ENCODE measurements at places on chromosomes 13 and 19.
A peak's percentile ranks its signal among the peaks of the same experiment; 100 is the strongest.

- DNase-seq = no peak
Observed at GRCh38 chr13:78035500-78035899, 116.9 kb upstream of the EDNRB start.

- DNase-seq = no peak
Observed at GRCh38 chr19:48552406-48553322, 692 bp downstream of the SULT2B1 start.

DNA sequence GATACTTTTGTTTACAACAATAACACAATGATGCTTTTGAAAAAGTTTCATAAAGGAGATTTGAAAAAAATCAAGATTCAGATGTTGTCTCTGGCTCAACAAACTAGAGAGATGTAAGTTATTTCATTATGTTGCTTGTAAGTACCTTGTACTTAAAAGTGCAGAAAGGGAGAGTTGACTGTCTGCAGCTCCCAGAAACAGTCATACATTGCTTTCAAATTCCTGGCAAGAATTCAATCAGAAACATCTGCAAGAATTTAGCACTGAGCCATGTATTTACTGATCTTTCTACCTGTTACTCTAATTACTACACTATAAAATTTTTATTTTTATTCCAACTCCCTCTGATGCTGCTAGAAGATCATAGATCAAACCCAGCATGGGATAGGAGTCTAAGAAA is 1261.3 kb upstream of the SPRY2 start:
- DNase-seq = no peak

GRCh38 chr19:46537136-46538097 is 41.8 kb upstream of the PNMA8B start:
- DNase-seq = peak; percentile 42

DNA sequence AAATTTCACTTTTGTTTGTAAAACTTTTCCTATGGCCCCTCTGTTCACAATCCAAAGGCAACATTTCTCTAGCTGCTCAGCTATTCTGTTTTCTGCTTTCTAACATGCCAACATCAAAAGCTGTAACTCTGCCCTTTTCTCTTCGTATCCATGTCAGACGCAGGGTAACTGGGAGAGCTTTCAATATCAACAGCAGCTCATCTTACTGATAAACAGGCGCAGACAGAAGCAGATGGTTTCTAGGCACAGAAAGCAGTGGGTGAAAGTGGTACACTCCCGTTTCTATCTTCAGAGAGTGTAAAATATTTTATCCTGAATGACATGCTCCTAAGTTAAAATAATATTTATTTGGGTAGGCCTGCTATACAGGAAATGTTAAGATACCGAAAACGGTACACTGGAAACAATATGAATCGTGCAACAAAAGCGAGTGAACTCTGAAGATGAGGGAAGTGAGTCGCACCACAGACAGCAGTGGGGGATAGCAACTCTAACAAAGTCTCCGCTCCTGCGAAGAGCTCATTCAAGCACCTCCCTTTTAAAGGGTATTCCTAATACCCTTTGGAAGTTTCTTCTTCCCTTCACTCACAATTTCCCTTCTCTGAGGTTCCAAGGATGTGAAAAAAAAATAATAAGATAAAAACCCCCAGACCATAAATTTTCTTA is 798.3 kb downstream of the GPC5 start:
- no peak for DNase-seq

DNA sequence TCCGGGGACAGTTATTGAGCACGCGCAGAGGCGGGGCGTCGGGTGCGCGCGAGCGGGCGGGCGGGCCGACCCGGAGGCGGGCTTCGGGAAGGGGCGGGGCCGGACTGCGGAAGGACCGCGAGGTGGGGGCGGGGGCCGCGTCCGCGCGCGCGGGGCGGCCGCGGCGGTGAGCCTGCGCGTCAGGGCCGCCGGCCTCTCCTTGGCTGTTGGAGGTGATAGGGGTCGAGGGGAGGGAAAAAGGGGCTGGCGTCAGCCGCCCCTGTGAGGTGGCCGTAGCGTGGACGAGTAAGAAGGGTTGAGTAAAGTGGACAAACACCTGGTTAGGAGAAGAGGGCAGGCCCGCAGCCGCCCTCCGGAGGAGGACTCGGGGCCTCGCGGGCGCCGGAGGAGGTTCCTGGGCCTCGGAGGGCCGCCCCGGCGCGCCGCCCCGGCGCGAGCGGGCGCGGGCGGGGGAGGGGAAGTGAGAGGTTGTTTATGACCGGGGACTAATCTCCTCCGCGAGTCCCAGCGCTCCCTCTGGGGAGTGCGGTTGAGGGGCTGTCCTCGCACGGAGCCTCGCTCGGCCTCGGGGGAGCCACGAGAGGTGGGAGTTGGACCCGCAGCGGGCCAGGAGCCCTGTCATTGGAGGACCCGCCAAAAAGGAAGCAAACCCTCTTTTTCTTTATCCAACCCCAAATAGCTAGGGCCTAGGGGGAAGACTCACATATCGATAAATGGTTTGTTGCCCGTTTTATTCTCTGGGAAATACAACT is 547 bp upstream of the INTS6 start:
- DNase-seq = peak; percentile 70

DNA sequence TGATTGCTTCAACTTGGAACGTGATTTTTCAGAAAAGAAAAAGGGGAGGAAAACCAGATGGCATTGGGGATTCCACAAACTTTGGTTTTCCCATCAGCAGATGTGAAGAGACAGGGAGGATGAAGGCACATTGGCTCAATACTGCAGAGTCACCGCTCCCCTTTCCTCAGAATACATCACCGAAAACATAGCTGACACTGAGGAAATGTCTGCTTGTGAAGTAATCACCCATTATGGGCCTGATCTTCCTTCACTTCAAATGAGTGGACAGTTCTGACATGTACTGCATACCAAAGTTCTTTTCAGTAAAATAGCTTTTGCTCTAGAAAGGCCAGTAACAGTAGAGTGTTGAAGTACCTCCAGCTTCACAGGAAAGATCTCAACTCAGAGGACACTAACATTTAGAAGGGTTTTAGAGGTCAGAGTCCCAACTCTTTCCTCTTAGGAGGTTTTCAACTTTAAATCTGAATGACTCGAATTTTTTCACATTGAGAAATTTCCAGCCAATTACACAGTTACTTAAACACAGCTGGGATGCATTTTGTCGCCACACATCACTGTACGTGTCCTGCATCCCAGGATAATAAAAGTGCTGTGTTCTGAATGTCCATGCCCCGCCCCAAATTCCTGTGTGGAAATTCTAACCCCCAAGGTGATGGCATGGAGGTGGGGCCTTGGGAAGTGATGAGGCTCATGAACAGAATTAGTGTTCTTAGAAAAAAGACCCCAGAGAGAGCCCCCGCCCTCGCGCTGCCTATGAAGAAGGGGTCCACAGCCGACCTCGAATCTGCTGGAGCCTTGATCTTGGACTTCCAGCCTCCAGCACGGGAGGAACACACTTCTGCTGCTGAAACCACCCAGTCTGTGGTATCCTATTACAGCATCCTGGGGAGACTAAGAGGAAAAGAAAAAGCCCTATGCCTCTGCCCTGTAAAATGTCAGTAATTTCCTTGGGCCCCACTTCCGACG is 77.7 kb downstream of the COL4A1 start:
- DNase-seq = no peak

DNA sequence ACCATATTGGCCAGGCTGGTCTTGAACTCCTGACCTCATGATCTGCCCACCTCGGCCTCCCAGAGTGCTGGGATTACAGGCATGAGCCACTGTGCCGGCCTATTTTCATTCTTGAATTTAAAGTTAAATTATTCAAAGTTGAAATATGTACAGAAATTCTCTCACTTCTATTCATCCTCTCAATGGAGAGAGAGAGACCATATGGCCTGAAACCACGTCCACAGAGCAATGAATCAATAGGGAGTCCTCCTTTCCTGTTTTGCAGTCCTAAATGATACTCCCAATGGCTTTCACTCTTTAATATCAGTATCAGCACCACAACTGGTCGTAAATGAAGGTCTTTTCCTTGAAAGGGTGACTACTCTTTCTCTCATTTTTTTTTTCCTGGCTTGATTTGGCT is 30.5 kb upstream of the KCTD4 start:
- no peak for DNase-seq

- DNase-seq = no peak
Observed at GRCh38 chr13:49533591-49534269, 38.0 kb downstream of the PHF11 start.

DNA sequence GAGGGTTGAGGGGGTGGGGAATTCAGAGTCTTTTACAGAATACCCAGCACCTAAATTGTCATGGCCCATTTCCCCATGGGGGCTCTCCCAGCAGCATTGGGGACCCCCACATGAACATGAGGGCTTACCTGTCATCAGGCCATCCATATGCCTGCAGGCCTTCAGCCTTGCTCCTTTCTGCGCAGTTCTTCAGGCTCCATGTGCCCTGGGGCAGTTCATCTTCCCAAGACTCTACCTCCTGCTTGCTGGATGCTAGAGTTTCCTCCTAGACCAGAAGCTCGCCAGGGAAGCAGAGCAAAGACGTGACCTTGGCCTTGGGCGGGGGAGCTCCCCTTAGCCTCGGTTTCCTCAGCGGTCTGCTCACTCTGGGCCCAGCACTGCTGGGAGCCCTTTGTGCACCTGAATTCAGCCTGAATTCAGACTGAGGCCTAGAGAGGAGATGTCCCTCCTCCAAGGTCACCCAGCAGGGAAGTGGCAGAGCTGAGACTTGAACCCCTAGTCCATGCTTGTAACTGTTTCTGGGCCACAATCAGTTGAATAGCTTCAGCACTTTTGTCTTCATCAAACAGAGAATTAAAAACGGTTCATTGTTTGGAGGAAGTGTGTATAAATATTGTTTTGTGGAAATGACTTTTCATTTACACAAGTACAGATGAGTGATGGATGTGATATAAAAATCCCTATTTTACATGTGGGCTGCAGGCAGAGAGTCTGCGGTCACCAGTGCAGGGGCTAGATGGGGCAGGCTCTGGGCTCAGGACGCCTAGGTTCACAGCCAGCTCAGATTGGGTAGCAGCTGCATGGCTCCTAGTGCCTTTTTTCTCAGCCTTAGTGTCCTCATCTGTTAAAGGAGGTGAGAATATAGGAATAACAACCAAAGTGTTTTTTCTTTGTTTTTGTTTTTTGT is 9.5 kb downstream of the PPP5C start:
- DNase-seq = no peak

DNA sequence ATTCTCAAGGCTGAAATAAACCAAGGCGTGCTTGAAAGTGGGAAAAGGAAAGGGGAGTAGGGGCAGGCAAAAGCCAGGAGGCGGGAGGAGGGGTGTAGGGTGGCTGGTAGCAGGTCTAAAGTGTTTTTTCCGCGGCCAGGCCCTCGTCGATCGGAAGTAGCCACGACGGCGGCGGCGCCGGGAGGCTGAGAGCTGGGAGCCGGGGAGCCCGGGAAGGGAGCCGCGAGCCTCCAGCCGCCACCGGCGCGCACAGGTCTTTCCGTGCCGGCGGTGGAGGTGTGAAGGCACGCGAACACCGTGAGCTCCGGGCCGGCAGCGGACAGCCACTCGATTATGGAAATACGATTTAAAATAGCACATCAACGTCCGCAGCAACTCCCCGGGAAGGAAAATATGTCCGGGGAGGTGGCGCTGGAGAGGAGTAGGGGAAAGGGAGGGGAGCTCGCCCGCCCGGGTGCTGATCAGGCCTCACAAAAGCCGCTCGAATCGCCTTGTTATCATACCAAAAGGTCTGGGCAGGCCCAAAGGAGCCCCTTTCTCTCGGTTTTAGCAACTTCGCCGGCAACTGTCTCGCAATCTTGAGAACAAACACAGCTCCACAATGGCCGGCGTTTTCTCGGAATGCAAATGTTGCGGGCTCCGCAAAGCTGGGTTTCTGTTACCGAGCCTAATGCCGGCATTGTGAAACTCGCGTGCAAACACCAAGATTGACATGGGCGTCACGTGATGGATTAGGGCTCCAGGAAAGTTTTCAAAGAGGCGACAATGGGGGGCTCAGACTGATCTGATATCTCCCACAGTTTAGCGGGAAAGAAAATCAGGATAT is 2.9 kb upstream of the PCDH8 start:
- DNase-seq = no peak

GRCh38 chr13:86161257-86161656 is 362.0 kb upstream of the SLITRK6 start:
- no peak for DNase-seq

DNA sequence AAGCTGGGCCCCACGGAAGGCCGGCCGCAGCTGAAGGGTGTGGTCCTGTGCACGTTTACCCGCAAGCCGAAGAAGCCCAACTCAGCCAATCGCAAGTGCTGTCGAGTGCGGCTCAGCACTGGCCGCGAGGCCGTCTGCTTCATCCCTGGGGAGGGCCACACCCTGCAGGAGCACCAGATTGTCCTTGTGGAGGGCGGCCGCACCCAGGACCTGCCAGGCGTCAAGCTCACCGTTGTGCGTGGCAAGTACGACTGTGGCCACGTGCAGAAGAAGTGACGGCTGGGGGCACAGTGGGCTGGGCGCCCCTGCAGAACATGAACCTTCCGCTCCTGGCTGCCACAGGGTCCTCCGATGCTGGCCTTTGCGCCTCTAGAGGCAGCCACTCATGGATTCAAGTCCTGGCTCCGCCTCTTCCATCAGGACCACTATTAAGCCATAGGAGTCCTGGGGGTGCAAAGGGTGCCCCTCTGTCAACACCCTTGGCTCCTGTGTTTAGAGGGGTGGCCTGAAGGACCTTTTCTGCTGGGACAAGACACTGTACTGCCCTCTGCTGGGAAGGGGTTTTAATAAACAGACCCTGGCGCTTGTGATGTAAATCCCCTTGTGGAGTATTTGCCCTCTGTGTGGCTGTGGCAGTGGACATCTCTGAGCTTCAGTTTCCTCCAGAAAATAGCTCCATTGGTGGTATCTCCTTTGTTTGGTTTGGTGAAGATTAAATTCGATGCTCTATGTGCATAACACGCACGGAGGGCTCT is 1.9 kb downstream of the MRPS12 start:
- DNase-seq = no peak

DNA sequence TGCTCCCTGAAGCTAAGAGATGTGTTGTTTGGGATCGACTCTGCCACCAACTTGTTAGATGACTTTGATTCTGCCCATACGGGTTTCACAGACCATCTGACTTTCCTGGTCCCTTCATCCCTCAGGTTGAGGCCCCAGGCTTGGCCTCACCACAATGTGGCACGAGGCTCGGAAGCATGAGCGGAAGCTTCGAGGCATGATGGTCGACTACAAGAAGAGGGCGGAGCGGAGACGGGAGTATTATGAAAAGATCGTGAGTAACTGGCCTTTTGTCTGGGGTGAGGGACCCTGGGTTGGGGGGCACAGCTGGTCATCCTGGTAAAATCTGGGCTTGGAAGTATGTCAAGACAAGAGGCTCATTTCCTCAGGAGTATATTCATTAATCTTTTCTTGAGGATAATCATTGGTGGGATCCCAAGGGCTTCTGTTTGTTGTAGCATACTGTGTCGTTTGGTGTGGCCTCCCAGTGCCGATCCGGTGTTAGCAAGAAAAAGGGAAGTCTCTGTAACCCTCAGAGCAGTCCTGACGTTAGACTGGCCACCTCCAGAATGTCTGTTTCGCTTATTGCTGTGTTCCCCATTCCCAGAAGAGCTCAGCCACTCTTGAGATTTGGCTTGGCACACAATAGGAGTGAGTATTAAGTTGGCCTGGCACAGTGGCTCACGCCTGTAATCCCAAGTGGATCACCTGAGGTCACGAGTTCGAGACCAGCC is 1.4 kb downstream of the CLASRP start:
- DNase-seq = no peak

- no peak for DNase-seq
Observed at GRCh38 chr19:30092721-30093569, 150.9 kb downstream of the URI1 start.

GRCh38 chr19:28882818-28883217 is 330.1 kb downstream of the UQCRFS1 start:
- DNase-seq = no peak

- DNase-seq = no peak
Observed at GRCh38 chr19:2468596-2468995, 7.3 kb upstream of the GADD45B start.

All from T-helper 17 cell (primary cell).